D721Med (cell line): ENCODE measurements at places on chromosomes 1 and 21.

DNA sequence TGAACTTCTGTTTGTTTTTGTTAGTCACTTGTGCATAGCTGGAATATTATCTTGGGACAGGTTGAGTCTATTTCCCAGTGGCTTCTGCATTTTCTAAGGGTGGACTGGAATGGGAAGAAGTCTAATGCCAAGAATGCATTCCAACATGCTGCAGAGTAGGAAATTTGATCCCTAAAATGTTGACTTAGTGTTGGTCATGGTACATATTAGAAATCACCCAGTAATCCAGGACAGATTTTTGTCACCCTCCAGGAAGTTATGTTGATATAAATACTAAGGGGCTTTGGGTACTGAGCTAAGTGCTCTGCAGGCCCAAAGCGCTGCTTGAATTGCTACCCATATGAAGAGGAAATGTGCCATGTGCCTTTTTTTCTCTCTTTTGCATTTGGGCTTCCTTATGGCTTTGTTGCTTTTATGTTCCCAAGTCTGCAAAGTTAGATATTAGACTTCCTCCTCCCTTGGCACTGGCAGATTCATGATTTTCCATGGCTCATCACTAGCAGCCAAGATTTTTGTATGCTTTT lies 10.0 kb downstream of the ARID1A start:
- no peak for DNase-seq

DNA sequence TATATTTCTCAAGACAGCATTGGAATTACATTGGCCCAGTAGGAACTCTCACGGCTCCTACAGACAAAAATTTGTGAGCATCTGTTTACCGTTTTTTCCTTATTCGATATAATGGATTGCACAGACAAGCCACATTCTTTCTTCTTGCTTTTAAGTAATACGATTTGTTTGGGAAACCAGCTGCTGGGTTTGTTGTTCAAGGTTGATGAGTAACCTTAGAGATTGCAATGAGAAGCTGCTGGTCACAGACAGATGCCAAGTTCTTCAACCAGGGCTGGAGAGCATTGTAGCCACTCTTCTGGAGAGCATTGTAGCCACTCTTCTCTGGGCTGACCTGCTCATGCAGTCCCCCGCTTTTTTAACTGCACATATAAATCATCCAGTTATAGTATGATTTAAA lies 1.4 kb upstream of the MIA3 start:
- no peak for DNase-seq

DNA sequence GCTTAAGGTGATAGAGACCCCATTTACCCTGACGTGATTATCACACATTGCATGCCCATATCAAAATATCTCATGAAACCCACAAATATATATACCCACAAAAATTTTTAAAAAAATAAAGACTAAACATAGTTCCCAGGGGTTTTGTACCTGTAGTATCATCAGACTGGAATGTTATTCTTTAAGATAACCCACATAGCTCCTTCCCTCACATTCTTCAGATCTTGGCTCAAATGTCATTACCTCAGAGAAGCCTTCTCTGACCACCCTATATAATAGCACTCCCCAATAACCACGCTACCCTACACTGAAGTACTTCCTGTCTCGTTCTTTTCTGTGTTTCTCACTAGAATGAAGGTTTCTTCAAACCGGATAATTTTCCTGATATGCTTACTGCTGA lies 138.3 kb upstream of the SNX7 start:
- DNase-seq, result no peak

- no peak for DNase-seq
These were observed 43.2 kb downstream of the DSTYK start for GRCh38 chr1:205168291-205168690.

DNA sequence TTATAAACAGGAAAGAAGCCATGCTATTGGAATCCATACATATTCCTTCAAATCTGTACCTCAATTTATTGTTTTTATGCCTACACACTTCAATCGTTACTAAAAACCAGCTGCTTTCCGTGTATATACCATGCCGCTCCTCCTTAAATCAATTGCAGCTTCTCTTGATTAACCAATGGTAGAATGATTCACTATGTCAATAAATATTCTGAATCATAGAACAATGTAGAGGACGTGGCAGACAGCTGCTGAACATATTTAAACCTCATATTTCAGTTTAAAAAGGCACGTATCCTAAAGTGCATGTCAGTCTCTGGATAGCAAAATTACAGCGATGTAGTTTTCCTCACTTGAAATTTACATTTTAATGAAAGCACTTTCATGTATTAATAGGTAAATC lies 100.4 kb downstream of the MRPL39 start:
- no peak for DNase-seq

GRCh38 chr1:198771563-198772153 lies 132.8 kb downstream of the PTPRC start:
- DNase-seq, result no peak

DNA sequence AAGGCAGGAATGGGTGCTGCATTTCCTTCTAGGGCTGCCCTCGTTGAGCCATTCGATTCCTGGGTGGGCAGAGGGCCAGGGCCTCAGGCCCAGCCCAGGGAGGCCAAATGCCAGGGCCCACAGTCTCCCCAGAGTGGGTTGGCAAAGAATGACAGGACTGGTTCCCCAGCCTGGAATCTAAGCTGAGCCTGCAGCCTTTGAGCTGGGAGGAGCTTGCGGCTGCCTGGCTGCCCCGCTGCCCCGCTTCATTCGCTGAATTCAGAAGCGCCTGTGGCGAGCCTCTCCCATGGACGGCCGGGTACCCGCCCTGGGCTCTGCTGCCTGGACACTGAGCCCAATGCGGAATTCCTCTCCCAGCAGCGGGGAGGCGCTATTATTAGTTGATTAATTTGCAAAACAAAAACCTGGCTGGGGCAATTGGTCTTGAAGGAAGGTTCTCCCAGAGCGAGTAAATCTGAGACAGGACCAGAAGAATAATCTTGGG lies 32.3 kb upstream of the TARDBP start:
- DNase-seq, result no peak

GRCh38 chr1:75720820-75721219 lies 3.7 kb upstream of the ACADM start:
- no peak for DNase-seq

GRCh38 chr1:41758904-41759548 lies 159.7 kb downstream of the HIVEP3 start:
- no peak for DNase-seq

DNA sequence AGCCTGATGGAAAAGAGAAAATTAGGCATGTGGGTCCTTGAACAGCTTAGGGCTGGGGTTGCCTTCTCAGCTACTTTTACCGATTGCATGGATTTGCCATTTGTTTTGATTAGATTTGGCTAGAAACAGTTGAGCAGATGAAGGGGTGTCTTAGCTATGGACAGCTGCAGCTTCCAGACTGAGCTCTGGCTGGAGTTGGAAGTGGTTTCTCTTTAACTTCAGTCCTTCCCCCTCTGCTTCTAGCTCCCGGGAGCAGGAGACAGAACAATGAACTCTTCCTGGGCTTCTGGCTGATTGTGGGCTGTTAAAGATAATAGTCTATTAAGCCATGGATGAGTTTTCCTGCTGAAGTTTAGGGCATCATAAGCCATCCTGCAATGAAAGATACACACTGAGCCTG lies 50.7 kb downstream of the UBE2T start:
- DNase-seq, result no peak

- DNase-seq, result no peak
These were observed 7.8 kb upstream of the KIF14 start for GRCh38 chr1:200628223-200628881.

DNA sequence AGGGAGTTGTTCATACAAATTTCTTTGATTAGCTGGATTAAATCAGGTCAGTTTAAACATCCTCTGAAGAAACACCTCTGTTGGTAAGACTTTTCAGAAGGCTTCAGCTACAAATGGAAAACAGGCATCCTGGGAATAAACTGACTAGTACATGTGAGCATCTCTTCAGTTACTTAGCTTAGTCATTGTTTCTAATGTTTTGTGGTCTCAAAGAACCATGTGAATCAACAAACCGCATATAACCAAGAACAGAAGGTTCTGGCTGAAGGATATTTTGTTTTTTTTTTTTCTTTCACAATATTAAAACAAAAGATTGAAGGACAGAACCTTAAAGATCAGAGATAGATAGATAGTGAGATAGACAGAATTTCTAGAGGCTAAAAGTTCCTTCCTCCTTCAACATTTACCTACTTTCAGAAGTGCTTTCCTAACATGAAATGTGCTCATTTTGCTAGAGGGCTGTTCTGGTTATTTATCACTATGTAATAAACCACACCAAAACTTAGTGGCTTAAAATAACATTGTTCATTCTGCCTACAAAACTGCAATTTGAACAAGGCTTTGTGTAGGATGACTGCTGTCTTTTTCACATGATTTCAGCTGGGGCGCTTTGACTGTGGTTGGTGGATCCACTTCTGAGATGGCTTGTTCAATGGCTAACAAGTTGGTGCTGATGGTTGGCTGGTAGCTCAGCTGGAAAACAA lies 119.8 kb upstream of the PTGFR start:
- DNase-seq, result no peak

DNA sequence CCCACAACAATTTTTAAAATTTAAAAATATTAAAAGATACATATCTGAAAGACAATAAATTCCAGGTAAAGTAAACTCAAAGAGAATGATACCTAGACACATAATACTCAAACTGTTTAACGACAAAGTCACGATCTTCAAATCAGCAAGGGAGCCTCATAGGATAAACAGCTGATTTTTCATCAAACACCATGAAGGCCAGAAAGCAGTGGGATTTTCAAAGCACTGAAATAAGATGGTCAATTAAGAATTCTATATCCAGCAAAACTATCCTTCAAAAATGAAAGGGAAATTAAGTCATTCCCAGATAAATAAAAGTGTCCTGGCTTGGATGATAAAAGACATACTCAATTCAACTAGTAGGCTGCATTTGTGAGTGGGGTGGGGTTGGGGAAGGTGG lies 100.5 kb downstream of the TIAM1 start:
- no peak for DNase-seq

GRCh38 chr1:1881727-1882126 lies 9.2 kb downstream of the GNB1 start:
- DNase-seq, result no peak

DNA sequence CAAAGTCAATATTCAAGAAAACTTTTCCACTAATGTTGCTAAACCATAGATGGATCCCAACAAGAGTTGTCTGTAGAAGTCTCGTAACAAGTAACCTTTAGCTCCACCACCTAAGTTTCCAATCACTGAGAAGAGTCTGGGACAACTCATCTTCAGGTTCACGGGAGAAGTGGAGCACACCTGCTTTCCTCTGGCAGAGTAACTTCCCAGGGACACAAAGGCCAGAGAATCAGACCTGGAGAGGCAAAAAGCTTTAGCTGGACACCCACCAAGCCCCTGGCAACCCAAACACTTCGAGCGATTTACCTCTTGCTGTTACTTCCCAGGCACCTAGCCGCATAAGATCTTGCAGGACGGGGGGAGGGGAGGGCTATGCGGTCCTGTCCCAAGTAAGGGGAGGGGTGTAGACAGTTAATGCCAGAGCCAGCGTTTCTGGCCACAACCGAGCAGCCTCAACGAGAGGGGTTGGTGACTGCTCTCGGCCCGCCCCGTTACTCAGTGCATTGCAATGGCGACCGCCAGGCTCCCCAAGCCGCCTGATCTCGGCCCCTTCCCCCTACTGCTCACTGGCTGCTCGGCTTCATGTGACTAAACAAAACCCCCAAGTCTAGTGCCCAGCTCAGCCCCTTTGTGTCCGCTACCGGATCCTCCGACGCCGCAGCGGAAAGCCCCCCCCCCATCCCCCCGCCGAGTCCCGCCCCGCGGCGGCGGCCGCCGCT lies 709 bp downstream of the ZNF644 start:
- DNase-seq, result no peak

DNA sequence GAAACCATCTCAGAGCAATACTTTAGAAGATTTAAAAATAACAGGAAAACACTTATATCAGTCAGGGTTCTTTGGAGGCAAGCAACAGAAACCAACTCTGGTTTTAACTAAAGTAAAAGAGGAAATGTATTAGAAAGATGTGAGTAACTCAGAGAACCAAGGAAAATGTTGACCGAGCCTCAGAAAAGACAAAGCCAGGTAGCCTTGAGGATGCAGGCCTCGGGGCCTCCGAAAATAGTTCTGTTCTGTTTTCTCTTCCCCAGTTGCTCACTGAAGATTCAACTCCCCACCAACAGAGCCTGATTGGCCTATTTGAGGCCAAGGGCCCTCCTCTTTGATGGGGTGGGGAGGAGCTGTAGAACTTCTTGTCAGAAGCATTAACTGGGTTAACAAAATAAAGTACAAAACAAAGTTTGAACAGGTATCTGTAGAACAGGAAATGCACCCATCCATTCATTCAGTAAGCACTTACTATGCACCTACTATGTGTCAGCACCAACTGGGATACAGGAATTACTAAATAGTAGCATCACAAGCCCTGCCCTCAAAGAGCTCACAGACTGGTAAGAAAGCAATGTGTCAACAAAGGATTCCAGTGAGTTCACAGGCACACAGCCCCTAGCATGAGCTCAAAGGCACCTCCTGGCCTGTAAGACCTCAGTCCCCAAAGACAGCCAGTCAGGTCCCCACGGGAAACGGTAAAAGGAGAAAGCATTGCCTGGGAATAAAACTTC lies 12.6 kb downstream of the SLAMF8 start:
- DNase-seq, result no peak

GRCh38 chr1:180096584-180097325 lies 57.9 kb upstream of the QSOX1 start:
- DNase-seq, result no peak

DNA sequence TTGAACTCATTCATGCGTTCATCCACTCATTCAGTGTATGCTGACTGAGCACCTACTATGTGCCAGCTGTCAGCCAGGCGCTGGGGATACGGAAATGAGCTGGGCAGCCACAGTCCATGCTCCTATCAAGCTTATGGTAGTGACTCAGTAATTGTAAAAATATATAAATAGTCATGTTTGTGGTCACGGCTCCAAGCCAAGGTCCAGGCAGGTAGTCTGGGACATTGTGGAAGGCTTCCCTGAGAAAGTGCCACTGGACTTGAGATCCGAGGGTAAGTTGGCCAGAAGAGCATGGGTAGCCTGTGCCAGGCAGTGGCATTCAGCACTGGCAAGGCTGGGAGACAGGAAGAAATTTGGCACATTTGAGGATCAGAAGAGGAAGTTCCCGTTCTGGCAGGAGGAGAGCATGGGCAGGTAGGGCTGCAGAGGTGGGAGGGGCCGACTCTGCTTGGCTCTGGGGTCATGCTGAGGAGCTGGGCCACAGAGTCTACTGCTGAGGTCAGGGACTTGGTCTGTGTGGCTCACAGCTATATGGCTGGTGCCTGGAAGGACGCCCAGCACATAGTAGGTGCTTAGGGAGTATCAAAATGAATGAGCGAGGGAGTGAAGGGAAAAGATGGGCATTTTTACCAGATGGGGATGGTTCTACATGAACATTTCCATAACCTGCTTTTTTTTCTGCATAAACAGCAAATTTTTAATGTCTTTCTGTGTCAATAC lies 6.9 kb downstream of the PTPRF start:
- no peak for DNase-seq

DNA sequence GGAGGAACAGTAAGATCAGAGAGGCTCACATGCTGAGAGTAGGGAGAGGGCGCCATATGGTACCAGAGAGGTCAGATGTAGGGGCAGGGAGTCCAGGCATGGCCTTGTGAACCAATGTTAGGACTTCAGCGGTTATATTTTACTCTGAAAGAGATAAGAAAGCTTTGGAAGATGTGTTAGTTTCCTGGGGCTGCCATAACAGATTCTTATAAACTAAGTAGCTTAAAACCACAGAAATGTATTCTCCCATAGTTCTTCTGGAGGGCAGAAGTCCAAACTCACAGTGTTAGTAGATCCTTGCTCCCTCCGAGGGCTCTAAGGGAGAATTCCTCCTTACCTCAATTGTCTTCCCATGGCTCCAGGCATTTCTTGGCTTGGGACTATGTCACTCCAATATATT lies 502.5 kb upstream of the ADGRL2 start:
- DNase-seq, result no peak

GRCh38 chr1:145692785-145693443 lies 14.3 kb downstream of the PDZK1 start:
- DNase-seq, result no peak
